ENCODE measurements at places on chromosomes 11 and 22.

GRCh38 chr11:123364080-123364479 is 66.0 kb upstream of the GRAMD1B start:
- DNase-seq = no peak

- no peak for DNase-seq
These were observed 2.5 kb upstream of the MIF start for GRCh38 chr22:23891726-23892125.

GRCh38 chr11:13215149-13215548 is 62.4 kb upstream of the BMAL1 start:
- DNase-seq = no peak

DNA sequence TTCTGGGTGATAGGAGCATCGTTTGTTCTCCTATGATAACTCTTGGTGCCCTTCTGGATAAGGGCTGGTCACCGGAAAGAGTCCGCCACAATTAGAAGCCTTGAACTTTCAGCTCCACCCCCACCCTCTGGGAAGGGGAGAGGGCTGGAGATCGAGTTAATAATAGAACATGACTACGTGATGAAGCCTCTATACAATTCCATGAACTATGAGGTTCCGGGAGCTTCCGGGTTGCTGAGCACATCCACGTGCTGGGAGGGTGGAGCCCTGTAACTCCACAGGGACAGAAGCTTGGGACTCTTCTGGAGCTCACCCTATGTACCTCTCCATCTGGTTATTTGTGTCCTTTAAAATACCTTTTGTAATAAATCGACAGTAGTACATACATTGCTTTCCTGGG is 40.3 kb downstream of the ARHGAP42 start:
- no peak for DNase-seq

DNA sequence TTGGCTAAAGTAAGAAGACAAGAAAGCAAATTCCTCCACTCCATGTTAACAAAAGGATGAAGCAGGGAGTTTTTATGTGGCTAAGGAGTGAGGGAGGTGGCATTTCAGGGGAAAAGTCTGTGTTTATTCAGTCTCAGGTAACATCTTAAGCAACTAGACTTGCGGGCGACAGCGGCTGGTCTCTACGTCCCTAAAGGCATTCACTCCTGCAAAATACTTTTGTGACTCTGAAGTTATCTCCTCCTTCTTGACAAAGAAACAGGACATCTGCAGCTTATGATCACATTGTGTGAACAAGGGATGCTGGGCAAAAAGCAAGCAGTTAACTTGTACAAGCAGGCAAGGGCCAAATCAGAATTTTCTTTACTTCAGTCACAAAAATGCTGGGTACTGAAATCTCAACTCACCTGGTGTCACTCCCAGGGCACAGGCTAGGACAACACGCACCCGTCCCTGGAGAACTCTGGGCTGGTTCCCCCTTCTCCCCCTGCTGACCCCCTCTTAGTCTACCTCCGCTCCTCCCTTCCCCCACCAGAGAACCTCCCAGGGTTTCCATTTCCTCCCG is 38.3 kb downstream of the IGLL5 start:
- no peak for DNase-seq

DNA sequence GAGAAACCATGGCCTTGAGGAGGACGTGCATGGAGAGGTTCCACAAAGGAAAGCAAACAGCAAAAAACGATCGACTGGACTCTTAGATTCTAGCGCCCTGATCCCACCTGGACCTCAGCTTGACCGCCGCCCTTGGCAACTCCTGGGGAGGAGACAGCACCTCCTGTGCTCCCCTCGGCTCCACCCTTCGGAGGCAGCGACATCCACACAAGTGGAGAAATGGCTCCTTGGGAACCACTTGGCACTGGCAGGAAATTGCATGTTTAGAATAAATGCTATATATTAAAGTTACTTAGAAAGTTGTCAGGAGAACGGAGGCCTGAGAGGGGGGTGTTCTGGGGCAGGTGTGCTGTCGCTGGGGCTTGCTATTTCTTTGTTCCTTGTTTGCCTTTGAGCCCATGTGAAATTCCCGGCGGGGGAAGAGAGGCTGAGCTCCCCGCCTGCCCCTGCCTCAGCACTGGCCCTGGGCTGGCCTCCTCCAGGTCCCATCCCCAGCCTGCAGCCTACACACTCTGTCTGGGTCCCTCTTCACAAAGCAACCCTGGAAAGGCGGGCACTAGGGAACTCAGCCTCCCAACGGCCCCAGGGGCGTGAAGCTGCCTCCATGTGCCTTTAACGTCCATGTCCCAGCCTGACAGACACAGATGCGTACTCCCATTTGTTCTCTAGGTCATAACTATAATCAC is 395.3 kb downstream of the BRD1 start:
- DNase-seq = no peak

GRCh38 chr22:27851974-27852746 is 50.6 kb upstream of the MN1 start:
- no peak for DNase-seq

DNA sequence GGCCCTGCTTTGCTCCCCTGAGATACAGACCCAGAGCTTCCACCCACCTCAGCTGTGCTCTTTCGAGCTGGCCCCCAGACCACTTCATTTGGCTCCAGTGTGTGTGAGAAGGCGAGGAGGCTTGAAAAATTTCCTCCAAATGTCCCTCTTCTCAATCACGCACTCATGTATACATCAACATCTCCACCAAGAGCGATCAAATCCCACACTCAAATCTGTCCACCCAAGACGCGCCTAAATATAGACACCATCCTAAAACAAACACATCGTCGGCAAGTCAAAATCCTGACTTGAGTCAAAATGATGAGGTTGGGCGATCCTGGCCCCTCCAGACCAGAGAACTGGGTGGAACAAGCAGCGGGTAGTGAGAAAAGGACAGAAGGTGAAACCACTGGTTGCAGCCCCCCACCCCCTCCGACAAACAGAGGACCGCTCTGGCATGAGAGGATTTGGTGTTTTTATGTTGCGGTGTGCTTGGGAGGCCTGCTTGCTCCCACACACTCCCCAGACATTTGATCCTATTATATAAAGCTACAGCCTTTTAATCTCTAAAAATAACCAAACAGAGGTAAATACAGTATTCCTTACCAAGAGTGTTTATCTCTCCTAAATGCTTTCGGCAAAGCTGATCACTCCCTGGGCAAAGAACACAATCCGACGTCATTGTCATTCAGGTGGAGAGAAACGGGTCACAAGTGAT is 10.2 kb downstream of the MN1 start:
- DNase-seq = no peak

DNA sequence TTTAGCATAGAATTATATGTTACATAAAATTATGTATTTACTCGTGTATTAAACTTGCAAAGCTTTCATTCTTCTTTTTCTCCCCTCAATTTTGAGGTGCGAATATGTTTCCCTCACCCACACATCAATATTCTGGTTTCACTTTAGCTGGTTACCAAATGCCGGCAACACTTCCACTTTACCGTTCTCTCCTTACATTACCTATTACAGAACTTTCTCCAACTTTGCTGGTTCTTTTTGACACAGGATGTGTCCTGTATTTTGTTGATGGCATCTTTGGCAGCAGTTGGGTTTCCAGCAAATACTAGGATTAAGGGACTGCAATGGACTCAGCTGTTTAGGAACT is 84.9 kb downstream of the PRR5L start:
- no peak for DNase-seq

DNA sequence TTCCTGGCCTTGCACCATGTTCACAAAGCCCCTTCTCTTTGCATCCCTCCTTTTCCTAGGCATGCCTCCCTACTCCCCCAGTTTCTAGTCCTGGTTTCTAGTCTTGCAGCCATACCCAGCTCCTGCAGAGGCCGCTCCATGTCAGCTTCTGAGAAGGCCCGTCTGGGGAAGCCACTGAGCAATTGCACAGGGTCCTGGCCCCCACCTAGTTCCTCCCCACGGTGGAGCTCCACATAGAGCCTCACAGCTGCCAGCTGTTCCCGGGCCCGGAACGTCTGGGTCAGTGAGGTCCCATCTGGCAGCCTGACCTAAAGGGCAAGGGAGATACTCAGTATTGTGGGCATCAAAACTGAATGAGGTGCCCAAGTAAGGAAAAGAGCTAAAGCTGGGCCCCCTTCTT is 2.2 kb downstream of the UBXN1 start:
- no peak for DNase-seq

DNA sequence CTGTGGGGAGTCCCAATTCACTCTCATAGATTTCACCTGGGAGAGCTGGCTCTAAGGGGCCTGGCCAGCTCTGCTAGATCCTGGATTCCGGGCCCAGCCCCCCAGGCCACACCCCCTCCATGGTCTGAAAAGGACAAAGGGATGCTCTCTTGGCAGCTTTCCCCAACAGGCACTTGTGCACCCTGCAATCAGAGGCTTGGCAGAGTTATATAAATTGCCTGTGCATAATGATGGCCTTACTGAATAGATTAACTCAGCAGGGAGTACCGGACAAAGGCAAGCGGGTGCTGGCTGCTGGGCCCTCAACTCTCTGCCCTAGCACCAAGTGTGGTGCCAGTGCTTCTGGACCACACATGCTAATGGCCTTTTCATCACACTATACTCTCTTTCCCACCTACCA is 461.6 kb downstream of the BUD13 start:
- no peak for DNase-seq

- DNase-seq = peak; percentile 18
These were observed 915 bp downstream of the FEZ1 start for GRCh38 chr11:125494974-125495725.

- no peak for DNase-seq
These were observed 600 bp upstream of the CENPM start for GRCh38 chr22:41947424-41948080.

DNA sequence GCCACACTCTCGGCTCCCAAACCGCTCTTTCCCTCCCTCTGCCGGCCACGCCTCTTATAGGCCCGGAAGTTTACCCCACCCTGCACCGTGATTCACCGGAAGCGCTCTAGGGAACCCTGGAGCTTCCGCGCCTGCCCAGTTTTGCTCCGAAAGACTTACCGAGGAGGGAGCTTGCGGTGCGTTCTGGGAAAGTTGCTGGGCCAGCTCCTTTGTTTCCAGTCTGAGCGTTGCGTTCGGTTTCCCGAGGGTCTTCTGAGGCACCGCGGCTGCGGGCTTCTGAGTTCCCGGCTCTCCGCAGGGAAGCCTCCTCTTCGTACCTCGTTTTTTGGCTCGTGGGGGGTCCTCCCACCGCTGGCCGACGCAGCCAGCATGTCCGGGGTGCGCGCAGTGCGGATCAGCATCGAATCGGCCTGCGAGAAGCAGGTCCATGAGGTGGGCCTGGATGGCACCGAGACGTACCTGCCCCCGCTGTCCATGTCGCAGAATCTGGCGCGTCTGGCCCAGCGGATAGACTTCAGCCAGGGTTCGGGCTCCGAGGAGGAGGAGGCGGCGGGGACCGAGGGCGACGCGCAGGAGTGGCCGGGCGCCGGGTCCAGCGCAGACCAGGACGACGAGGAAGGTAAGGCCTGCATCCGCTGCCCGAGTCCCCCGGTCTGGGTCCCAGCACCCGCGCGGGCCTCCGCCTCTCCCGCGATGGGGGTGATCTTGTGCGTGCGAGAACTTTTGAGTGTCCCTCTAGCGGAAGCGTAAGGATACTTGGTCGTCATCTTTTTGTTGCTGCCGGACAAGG is at the start of gene MED17:
Gene MED17, plus strand, starts transcription at position 138 of the 790 bp plus-strand sequence. Its CDS starts 232 bp downstream, at position 370.
- DNase-seq = peak; percentile 83

- no peak for DNase-seq
These were observed 64.7 kb downstream of the ELFN2 start for GRCh38 chr22:37362621-37363020.

DNA sequence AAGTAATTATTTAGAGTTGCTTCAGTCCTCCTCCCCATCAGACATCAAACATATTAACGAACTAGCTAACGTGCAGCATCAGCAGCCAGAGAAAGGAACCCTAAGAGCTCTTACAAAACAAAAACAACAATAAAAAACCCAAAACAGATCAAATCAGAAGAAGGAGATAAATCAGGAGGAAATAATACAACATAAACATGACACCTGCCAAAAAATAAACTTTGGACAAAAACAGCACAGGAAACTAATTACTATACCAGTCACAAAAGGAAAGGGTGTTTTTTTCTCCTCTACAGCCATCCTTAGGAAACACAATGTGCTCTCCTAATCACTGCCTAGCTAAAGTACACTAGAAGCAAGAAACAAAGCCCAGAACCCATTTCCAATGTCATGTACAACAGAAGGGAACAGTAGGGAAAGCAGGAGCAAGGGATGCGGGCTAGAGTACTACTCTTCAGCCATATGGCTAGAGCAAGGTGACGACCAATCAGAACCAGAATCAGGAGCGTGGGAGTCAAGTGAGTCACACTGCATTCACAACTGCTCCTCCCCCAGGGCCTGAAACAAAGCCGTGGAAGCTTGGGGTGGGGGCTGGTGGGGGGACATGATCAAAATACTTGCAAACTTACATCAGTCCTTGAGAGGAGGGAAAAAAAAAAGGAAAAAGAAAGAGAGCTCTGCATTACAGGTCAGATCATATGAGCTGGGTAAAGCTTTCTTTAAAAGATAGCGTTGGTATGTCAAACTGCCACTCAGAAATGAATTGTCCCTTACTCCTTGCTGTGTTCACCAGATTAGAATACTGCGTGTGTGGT is 60.4 kb downstream of the LARGE2 start:
- DNase-seq = peak; percentile 18

DNA sequence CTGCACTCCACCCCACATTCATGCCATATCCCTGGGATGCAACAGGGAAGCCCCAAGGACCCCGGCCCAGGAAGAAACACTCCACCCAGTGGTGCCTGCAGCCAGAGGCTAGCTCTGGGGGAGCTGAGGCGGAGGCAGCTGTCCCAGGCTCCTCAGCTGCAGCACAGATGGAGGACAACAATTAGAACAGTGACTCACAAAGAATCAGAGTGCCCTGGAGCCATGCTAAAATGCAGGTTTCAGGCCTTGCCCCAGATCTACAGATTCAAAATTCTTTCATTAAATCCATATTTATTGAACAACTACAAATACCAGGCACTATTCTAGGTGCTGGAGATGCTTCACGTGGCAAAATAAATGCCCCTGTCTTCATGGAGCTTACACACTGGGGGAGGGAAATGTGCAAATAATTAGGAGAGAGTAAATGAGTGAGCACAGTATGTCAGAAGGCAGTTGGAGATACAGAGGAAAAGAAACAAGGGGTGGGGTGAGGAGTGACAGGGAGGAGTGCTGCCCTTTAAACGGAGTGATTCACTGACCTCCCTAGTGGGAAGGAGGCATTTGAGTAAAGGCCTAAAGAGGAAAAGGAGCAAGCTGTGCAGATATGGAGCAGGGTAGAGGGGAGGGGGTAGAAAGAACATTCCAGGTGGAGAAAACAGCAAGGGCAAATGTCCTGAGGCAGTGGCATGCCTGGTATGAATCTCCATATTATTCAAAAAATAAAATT is 73.3 kb upstream of the CSNK2A3 start:
- no peak for DNase-seq

Data from activated naive CD4-positive, alpha-beta T cell treated with anti-CD3 and anti-CD28 coated beads, Interleukin-2, amount 50 U/mL, for 72 hours (primary cell).